ENCODE measurements at places on chromosomes 12 and 14.

GRCh38 chr14:54207476-54208462 is 189.0 kb upstream of the CDKN3 start:
- DNase-seq, result no peak

DNA sequence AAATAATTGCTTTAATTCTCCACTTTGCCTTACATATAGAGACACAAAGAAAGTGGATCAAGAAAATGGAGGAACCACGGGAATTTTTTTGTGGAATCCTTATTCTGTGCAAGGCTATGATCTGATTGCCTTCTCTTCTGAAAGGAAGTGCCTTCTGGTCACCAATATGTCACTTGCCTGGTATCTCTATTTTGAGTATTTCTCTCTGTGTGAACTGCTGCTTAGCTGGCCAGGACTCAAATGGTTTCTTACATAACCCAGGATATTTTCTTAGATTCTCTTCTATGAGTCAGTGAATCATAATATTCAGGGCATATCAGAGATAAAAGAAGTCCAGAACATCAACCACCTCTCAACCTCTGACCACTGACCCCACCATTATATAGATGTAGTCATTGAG is 156.1 kb downstream of the DIO2 start:
- no peak for DNase-seq

- peak; percentile 18 for DNase-seq
These were observed 1044.8 kb downstream of the BCL11B start for GRCh38 chr14:98227000-98227726.

- no peak for DNase-seq
These were observed 200.4 kb downstream of the PTPRO start for GRCh38 chr12:15522574-15523187.
